A549 treated with RU486 at 1 μM for 4 hours (cell line): ENCODE measurements at places on chromosomes 12 and 14. TPM values are rescaled to one million over a fixed set of nuclear protein-coding genes. Genes with fewer than 3 reads are reported as not detected.

Gene RNASE7
- not detected in 5 replicates for total RNA-seq

Gene STYX
- total RNA-seq, result 2.4 to 6.1 TPM (median 5.1 TPM) in 5 replicates

Gene SRRM4
- not detected in 5 replicates for total RNA-seq

Gene GRIN2B
- total RNA-seq, result 3.9 to 5.7 TPM (median 4.4 TPM) in 5 replicates

Gene MAGOHB
- total RNA-seq, result 48.7 to 68.4 TPM (median 52.5 TPM) in 5 replicates

Gene FAM222A
- 3.8 to 7.3 TPM (median 5.8 TPM) in 5 replicates for total RNA-seq

Gene TCL1B
- not detected in 5 replicates for total RNA-seq

Gene DPPA3
- not detected in 5 replicates for total RNA-seq

Gene VRTN
- not detected in 5 replicates for total RNA-seq

Gene ZNF891
- 0.21 to 0.44 TPM (median 0.42 TPM) in 5 replicates for total RNA-seq

Gene SLC6A13
- 0.11 to 0.62 TPM (median 0.37 TPM) in 5 replicates for total RNA-seq

Gene SLC17A8
- total RNA-seq, result 0.02 TPM in 1 of 5 replicates, not detected in the others

Gene DACT1
- 0.39 to 0.77 TPM (median 0.51 TPM) in 5 replicates for total RNA-seq

Gene AKAP3
- 0.03 to 0.41 TPM (median 0.29 TPM) in 4 of 5 replicates, not detected in the other for total RNA-seq

Gene GPR137C
- total RNA-seq, result 0.07 to 0.36 TPM (median 0.10 TPM) in 5 replicates

Gene REP15
- total RNA-seq, result 0.12 to 0.65 TPM (median 0.40 TPM) in 4 of 5 replicates, not detected in the other

Gene PDZRN4
- 0.03 TPM in 1 of 5 replicates, not detected in the others for total RNA-seq

Gene RHOJ
- not detected in 5 replicates for total RNA-seq

Gene STAC3
- total RNA-seq, result 0.26 to 0.50 TPM (median 0.30 TPM) in 5 replicates

Gene SLC24A4
- total RNA-seq, result 0.08 to 0.35 TPM (median 0.11 TPM) in 5 replicates

Gene CYP27B1
- total RNA-seq, result 0.89 to 2.8 TPM (median 2.3 TPM) in 5 replicates

Gene AQP6
- total RNA-seq, result not detected in 5 replicates

Gene MYL6
- total RNA-seq, result 2,092 to 2,946 TPM (median 2,208 TPM) in 5 replicates

Gene CBLN3
- 1.0 to 1.6 TPM (median 1.3 TPM) in 5 replicates for total RNA-seq

Gene ASB2
- 1.4 to 3.7 TPM (median 2.1 TPM) in 5 replicates for total RNA-seq

Gene EML5
- total RNA-seq, result 0.47 to 1.1 TPM (median 0.83 TPM) in 5 replicates

Gene DYRK2
- total RNA-seq, result 10.7 to 15.7 TPM (median 13.3 TPM) in 5 replicates

Gene SPTB
- total RNA-seq, result 0.65 to 1.1 TPM (median 0.96 TPM) in 5 replicates

Gene DCN
- not detected in 5 replicates for total RNA-seq

Gene GALNT16
- total RNA-seq, result 2.2 to 4.3 TPM (median 3.8 TPM) in 5 replicates

Gene MYO1A
- 0.07 to 0.38 TPM (median 0.17 TPM) in 3 of 5 replicates, not detected in the others for total RNA-seq

Gene MBD6
- total RNA-seq, result 16.7 to 30.9 TPM (median 25.6 TPM) in 5 replicates

Gene GLIPR1L1
- total RNA-seq, result not detected in 5 replicates

Gene SART3
- 39.9 to 44.4 TPM (median 42.4 TPM) in 5 replicates for total RNA-seq

Gene NELL2
- total RNA-seq, result 0.46 TPM in 1 of 5 replicates, not detected in the others

Gene RNF31
- total RNA-seq, result 18.9 to 37.4 TPM (median 28.0 TPM) in 5 replicates

Gene SMIM41
- total RNA-seq, result not detected in 5 replicates

Gene KLRC2
- 0.87 to 2.1 TPM (median 1.4 TPM) in 5 replicates for total RNA-seq

Gene ELK3
- 39.6 to 62.0 TPM (median 58.0 TPM) in 5 replicates for total RNA-seq

Gene GPR68
- 0.12 to 0.19 TPM in 2 of 5 replicates, not detected in the others for total RNA-seq

Gene SERPINA10
- total RNA-seq, result not detected in 5 replicates

Gene TAS2R9
- total RNA-seq, result not detected in 5 replicates

Gene PPP4R4
- total RNA-seq, result 0.27 to 0.79 TPM (median 0.46 TPM) in 5 replicates
